ENCODE measurements at places on chromosomes 5 and 9. TPM values are rescaled to one million over a fixed set of nuclear protein-coding genes. Genes with fewer than 3 reads are reported as not detected.

The DND1 gene
- 0.81 TPM for total RNA-seq

The FBP2 gene
- total RNA-seq = not detected

- no peak for DNase-seq
Observed at GRCh38 chr9:129469188-129469987, 151.5 kb downstream of the C9orf50 start.

DNA sequence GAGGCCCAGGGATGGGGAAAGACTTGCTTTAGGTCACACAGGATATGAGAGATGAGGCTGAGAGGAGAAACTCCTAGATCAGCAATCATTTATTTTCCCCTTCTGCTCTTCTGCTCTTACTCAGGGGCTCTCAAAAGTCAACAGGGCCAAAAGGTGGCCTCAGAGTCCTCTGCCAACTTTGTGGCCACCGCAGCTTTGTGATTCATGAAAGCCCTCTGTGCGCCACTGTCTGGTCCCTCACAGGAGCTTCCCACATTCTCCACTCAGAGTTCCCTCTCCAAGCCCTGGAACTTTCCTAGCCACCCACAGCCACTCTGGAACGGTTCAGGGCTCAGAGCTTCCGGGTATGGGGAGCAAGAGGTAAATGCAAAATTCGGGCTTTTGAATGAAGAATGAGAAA lies 82.4 kb downstream of the COL27A1 start:
- DNase-seq = no peak

DNA sequence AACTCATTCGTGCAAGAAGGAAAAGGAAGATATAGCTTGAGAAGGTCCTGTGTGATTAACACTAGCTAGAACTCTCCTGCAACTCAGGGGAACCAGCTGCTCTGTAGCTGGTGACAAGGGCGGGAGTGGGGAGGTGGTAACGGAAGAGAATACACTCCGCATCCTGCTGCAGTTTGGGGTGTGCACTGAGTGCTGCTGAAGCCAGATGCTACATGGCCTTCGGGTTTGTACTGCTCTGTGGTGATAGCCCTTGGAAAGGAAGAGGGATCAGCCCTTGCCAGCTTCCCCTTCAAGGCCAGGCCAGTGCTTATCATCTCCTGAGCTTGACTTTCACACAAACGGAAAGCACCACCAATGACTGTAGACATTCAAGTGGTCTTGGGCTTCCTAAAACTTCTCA lies 34.3 kb downstream of the FRMD3 start:
- no peak for DNase-seq
